ENCODE measurements at places on chromosomes 4 and X.

DNA sequence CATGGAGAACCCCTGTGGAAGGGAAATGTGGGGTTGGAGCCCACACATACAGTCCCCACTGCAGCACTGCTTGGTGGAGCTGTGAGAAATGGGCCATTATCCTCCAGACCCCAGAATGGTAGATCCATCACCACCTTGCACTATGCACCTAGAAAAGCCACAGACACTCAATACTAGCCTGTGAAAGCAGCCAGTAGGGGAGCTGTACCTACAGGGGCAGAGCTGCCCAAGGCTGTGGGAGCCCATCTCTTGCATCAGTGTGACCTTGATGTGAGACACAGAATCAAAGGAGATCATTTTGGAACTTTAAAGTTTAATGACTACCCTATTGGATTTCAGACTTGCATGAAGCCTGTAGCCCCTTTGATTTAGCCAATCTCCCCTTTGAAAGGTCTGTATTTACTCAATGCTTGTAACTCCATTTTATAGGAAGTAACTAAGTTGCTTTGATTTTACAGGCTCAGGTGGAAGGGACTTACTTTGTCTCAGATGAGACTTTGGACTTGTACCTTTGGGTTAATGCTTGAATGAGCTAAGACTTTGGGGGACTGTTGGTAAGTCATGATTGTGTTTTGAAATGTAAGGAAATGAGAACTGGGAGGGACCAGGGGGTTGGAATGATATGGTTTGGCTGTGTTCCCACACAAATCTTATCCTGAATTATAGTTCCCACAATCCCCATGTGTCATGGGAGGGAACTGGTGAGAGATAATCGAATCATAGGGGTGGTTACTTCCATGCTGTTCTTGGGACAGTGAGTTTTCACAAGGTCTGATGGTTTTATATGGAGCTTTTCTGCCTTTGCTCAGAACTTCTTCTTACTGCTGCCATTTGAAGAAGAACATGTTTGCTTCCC lies 352.6 kb downstream of the INPP4B start:
- DNase-seq, result no peak

DNA sequence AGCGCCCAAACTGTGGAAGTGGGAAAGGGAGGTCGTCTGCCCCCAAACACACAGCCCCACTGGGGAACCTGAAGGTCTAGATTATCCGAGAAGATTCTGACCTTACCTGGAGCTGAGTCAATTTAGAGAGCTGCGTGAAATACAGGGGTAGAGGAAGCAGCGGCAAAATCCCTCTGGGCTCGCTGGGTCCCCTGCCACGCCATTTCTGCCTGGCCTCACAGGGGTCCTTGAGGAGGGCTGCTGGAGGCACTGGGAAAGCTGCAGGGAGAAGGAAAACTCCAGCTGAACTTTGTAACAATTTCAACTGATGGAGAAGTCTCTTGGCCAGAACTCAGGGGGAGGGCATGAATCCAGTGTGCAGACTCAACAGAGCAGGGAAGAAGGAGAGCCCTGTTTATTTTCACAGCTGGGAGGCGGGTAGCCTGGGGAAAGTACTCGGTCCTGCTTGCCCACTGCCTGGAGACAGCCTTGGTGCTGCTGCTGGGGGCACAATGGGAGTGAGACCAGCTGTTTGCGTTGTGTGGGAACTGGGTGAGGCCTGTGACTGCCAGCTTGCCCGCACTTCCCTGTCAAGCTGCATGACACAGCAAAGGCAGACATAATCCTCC lies 93.2 kb upstream of the MAPK10 start:
- no peak for DNase-seq

DNA sequence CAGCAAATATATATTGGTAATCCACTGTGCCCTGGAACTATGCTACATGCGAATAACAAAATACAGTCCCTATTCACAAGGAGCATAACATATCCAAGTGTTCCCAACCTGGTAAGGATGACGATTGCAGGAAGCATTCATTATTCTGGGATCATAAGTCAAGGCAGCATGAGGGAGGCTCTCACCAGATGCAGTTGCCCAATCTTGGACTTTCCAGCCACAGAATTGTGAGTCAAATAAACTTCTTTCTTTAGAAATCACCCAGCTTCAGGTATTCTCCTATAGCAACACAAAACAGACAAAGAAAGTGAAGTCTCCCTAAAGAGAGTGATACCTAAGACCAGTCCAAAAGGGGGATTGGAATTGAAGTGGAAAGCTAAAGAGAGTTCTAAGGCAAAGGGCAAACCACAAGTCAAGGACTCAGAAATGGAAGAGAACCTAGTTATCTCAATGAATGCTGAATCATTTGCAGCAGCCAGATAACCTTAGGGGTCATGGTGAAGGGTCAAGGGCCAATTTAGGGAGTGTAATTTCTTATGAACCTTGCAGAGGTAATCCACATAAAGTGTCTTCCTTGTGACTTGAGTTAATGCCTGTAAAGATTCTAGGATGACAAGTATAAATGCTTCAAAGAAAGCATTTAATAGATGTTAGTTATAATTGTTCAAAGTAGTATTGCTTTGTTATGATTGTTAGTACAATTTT lies 103.1 kb upstream of the PCDH7 start:
- DNase-seq, result no peak

GRCh38 chr4:13476915-13477314 lies 7.2 kb downstream of the RAB28 start:
- no peak for DNase-seq

- no peak for DNase-seq
These were observed 100.5 kb upstream of the TBC1D9 start for GRCh38 chr4:140856621-140857062.
